ENCODE measurements at places on chromosomes 2 and 18.

- no peak for DNase-seq
Observed at GRCh38 chr2:70868970-70869369, 33.4 kb upstream of the CD207 start.

- no peak for DNase-seq
Observed at GRCh38 chr18:55228191-55228590, 268.9 kb upstream of the CCDC68 start.

- no peak for DNase-seq
Observed at GRCh38 chr2:74507926-74508520, 528 bp upstream of the PCGF1 start.

DNA sequence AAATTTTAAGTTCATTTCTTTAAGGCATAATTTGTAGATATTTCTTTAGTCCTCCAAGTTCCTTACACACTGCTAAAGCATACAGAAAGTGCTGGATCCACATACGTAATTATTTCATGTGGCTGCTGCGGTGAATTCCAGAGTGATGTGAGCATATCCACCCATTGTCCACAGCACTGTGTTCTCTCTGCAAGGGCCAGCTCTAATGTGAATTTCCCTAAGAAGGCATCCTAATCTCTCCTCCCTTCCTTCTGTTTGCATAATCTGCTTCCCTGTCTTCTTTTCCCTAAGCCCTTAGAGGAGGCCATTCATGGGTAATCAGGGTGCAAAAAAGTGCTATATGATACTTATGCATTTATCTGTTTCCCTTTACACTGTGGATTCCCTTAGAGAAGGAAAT, 57.2 kb downstream of the COBLL1 start:
- no peak for DNase-seq

- no peak for DNase-seq
Observed at GRCh38 chr18:37641573-37641972, 76.0 kb upstream of the CELF4 start.

DNA sequence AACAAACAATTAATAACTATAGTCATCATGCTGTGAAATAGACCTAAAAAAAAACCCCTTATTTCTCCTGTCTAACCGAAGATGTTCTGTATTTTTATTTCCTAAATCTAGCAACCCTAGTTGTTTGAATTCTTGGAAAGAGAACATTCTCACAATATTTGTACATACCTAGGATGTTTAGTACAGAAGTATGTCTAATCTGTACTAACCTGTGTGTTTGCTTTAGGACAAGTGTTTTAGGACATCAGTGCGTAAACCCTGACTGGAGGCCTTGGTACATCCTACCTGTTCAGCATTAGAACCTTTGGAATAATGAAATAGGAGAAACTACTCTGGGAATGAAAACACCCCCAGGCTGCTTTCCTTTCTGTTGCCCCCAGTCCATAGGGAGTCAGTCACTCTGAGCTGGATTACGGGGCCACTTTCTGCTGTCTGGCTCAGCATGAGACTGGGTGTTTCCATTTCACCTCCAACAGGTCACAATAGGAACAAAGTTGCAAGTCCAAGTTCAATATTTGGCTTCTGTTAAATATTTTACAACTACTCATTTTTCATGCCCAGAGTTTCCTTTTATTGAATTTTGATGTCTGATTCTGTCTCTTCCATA, 114.7 kb downstream of the MTX2 start:
- DNase-seq: no peak

- no peak for DNase-seq
Observed at GRCh38 chr2:8232871-8233270, 449.0 kb upstream of the ID2 start.

DNA sequence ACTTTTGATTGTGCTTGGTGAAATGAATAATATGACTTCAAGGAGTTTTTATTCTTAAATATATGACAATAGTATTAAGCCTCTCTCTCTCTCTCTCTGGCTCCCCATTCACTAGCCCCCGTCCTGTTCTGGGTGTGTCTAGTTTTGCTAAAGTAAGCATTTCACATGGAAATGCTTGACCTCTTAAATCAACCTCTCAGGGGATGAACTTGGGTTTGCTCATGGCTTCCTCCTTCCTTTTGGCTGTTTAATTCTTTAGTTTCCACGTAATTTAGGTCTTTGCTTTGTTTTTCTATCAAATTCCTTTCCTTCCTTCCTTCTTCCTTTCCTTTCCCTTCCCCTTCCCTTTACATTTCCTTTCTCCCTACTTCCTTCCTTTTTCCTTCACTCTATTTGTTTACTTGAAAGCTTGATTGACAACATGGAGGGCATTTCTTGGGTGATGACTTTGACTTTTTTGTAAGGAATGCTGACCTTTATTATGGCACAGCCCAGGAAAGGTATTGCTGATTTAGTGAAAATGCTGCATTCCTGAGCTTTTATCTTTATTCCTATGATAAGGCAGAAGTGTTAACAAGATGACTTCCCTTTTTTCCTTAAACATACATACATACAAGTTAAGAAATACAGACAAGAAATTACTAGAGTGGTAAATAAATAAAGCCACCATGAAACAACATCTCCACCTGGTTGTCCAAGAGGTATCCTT, 3.6 kb downstream of the DPP4 start:
- no peak for DNase-seq

DNA sequence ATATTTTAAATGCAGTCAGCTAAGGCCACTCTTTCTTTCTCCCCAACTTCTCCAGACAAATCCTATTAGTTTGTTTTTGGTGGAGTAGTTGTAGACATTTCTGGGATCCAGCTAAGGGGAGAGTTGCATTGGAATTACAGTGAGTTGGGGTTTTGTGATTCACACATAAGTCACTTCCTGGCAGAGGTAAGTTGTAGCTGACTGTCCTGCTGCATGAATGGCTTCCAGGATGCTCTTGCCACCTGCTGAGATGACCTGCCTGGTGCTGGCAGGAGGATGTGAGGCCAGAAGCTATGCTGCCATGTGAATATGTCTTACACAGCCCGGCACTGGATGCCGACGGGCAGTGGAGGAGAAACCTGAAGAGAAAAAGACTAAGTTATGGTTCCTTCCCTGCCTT, 243.7 kb downstream of the TDRD15 start:
- DNase-seq: no peak

- DNase-seq: no peak
Observed at GRCh38 chr2:25602333-25602723, 71.0 kb downstream of the DTNB start.

Measured in left lung (tissue), 14 donors.